ENCODE measurements at places on chromosomes 6 and 20. TPM values are rescaled to one million over a fixed set of nuclear protein-coding genes. Genes with fewer than 3 reads are reported as not detected.

BNIP5 gene
- total RNA-seq = not detected

GRCh38 chr20:55365745-55366144, 639.6 kb downstream of the CBLN4 start:
- DNase-seq = no peak

DNA sequence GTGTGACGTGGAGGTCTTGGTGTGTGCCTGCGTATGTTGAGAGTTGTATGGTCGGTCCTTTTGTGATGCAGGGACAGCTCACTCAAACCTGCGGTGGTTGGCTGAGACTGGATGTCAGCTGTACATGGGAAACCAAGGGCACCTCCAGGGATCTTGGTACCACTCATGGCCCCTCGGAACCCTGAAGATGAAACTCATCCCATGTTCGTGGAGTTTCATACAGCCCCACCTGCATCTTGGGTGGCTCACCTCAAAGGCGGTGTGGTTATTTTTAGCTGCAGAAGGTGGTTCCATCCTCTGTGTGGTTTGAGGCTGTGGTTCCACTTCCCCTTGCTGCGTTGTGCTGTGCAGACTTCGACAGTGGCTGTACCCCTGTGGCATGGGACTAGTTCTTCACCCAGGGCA, 52.6 kb upstream of the SLC22A1 start:
- no peak for DNase-seq

DNA sequence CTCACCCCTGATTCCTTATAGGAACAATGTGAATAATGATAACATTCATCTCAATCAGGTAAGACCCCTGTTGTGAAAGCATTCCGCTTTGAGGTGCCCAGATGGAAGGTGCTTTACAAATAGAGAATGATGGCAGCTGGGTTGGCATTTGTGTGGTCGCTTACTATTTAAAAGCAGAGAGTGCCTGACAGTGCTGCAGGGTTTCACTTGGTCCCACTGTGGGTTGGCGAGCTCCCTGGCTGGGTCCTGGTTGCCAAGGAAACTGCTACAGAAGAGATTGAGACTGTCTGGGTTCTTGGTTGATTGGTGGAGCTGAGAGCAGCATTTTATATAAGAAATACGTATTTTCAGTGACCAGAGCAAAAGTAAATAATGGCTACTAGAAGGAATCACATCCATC, 207.2 kb upstream of the KCNQ5 start:
- no peak for DNase-seq

GRCh38 chr6:15036690-15037245, 209.1 kb upstream of the JARID2 start:
- no peak for DNase-seq

- no peak for DNase-seq
These were observed 978 bp downstream of the WFDC6 start for GRCh38 chr20:45538209-45538799.

DNA sequence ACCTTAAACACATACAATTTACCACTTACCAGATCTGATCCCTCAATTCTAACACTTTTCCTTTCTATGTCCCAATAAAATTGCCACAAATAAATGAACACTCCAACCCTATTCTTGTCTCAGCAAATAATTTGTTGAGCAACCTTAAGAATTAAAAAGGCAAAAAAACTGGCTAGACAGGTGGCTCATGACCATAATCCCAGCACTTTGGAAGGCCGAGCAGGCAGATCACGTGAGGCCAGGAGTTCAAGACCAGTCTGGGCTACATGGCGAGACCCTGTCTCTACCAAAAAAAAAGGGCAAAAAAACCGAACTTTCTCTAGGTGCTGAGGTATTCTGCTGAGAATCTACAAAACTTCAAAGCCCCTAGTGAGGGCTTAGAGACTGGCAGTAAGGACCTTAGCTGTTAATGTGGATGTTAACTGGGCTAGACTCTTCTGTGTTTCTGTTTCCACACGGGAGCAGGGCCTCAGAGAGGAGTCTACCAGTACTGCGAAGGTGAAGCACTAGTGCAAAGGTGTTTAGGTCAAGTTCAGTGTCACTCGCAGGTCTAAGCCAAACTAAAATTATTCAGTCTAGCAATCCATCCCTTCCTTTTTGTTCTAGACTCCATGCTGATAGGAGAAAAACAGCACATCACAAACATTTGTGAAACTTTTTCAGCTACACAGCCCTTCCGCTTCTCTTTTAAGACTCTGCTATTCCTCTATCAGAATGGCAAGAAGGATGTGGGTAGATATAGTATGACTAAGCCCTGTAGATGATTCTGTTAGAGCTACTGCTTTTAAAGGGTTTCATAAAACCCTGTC, 2.6 kb downstream of the FASTKD5 start:
- no peak for DNase-seq

Data from mesenteric fat pad (tissue), 1 donor.